ENCODE measurements at places on chromosomes 7 and 10. TPM values are rescaled to one million over a fixed set of nuclear protein-coding genes. Genes with fewer than 3 reads are reported as not detected.

The OR2A5 gene
- total RNA-seq = not detected

The SNX8 gene
- total RNA-seq = 136 TPM

The SOSTDC1 gene
- not detected for total RNA-seq

The TFPI2 gene
- total RNA-seq = 220 TPM

The CAMK2B gene
- 0.16 TPM for total RNA-seq

The SORBS1 gene
- 0.38 TPM for total RNA-seq

The KCND2 gene
- not detected for total RNA-seq

The GOLGA7B gene
- total RNA-seq = 4.2 TPM

The CTAGE4 gene
- 0.05 TPM for total RNA-seq

The IRF5 gene
- 15.9 TPM for total RNA-seq

The ADAMTS14 gene
- total RNA-seq = 0.11 TPM

The TMEM270 gene
- total RNA-seq = 0.21 TPM
